ENCODE measurements at places on chromosomes 11 and 22. TPM values are rescaled to one million over a fixed set of nuclear protein-coding genes. Genes with fewer than 3 reads are reported as not detected.

The MRGPRF gene
- 3.3 TPM for polyA plus RNA-seq

The KLHDC7B gene
- not detected for polyA plus RNA-seq

The KRTAP5-9 gene
- not detected for polyA plus RNA-seq

The CCDC188 gene
- not detected for polyA plus RNA-seq

The INSC gene
- 1.1 TPM for polyA plus RNA-seq

The TP53I11 gene
- 23.5 TPM for polyA plus RNA-seq

The CSNK2A3 gene
- polyA plus RNA-seq: 0.33 TPM

The CDKN1C gene
- polyA plus RNA-seq: 19.3 TPM

The NXPE2 gene
- polyA plus RNA-seq: not detected

The OR8D1 gene
- polyA plus RNA-seq: not detected

The C1QTNF4 gene
- 5.2 TPM for polyA plus RNA-seq

The OR10A2 gene
- polyA plus RNA-seq: 0.27 TPM

The LRP4 gene
- polyA plus RNA-seq: 6.0 TPM

The GLYATL1 gene
- polyA plus RNA-seq: 6.9 TPM

The BEST1 gene
- 0.75 TPM for polyA plus RNA-seq

The DCPS gene
- 41.1 TPM for polyA plus RNA-seq
